ENCODE measurements at places on chromosomes 3 and 15. TPM values are rescaled to one million over a fixed set of nuclear protein-coding genes. Genes with fewer than 3 reads are reported as not detected.

- H3K4me1 ChIP-seq: no peaks in the 10 kb centered on the region
- DNase-seq: peak; percentile 62
- H3K4me3 ChIP-seq: peak within 1 kb of the TSS; percentile 24
- no peaks in the 10 kb centered on the region for H3K36me3 ChIP-seq
- H3K27me3 ChIP-seq: peaks cover 18% of the 10 kb centered on the region
Observed at GRCh38 chr3:49802719-49803464, at the start of gene INKA1. Gene INKA1, plus strand, starts transcription at chr3:49803261. Its CDS starts 132 bp downstream, at chr3:49803393.

GRCh38 chr3:158108445-158108985, 1.4 kb upstream of the RSRC1 start:
- H3K27ac ChIP-seq: no peak overlapping the region
- peaks cover 59% of the 10 kb centered on the region for H3K27me3 ChIP-seq
- H3K4me3 ChIP-seq: no peak overlapping the region
- H3K4me1 ChIP-seq: no peaks in the 10 kb centered on the region
- H3K36me3 ChIP-seq: no peaks in the 10 kb centered on the region

IL17RE gene
- 3.4 TPM for polyA plus RNA-seq

DNA sequence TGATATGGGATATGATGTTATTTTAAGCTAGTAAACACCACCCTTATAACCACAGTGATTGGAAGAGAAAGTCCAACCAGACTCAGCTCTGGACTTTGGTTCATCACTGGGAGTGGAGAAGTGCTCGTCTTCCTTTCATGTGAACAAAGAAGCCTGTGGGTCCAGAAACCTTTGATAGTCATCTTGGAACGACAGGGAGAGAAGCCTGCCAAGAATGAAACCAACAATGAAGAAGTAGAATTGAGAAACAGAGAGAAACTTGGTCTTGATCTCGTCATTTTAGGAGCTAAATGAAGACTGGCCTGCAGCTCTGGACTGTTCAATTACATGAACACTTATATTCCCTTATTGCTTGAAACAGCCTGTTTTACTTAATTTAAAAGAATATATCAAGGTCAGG, 13.1 kb upstream of the SLC35G2 start:
- no peak for DNase-seq
- H3K4me3 ChIP-seq: no peak overlapping the region
- no peaks in the 10 kb centered on the region for H3K27me3 ChIP-seq
- H3K27ac ChIP-seq: no peak overlapping the region

- H3K4me3 ChIP-seq: no peak overlapping the region
- no peaks in the 10 kb centered on the region for H3K27me3 ChIP-seq
- H3K4me1 ChIP-seq: no peaks in the 10 kb centered on the region
Observed at GRCh38 chr3:167483708-167484475, 10.1 kb upstream of the SERPINI2 start.

- H3K27ac ChIP-seq: no peak overlapping the region
- no peaks in the 10 kb centered on the region for H3K27me3 ChIP-seq
- DNase-seq: no peak
Observed at GRCh38 chr3:177127008-177127407, 70.3 kb downstream of the TBL1XR1 start.

- H3K4me1 ChIP-seq: 0 out of 2 replicates have a peak, but pooled peaks cover 4% of the 10 kb centered on the region
- DNase-seq: no peak
- no peak overlapping the region for H3K4me3 ChIP-seq
- no peaks in the 10 kb centered on the region for H3K27me3 ChIP-seq
- H3K27ac ChIP-seq: no peak overlapping the region
Observed at GRCh38 chr3:12471241-12471640, 13.0 kb upstream of the TSEN2 start.

DNA sequence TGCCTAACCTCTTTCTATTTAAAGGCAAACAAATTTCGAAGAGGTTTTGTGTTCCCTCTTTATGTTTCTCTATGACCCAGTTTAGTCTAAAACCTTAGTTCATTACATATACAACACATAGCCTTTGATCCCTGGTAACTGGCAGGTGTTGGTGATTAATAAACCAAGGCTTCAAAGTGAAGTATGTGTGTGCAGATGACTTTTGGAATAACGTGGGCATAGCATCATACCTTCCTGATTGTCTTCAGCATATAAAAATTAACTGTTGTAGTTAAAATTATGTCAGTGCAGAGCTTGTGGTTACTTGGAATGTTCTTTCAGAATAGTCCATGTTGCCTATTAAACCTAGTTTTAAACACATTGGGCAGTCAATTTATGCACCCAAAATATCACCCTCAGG, 608.3 kb downstream of the ROBO2 start:
- H3K27me3 ChIP-seq: no peaks in the 10 kb centered on the region
- H3K27ac ChIP-seq: no peak overlapping the region
- no peak overlapping the region for H3K4me3 ChIP-seq
- peaks cover 3% of the 10 kb centered on the region for H3K4me1 ChIP-seq
